ENCODE measurements at places on chromosomes 13 and 19.

GRCh38 chr13:42039946-42040729 lies 8.3 kb upstream of the DGKH start:
- DNase-seq, result peak; percentile 92

- DNase-seq, result peak; percentile 84
These were observed 894.3 kb downstream of the DIAPH3 start for GRCh38 chr13:59269476-59269875.

- DNase-seq, result no peak
These were observed 1.9 kb upstream of the PEG3 start for GRCh38 chr19:56842412-56842811.

- peak; percentile 11 for DNase-seq
These were observed 633.5 kb downstream of the SLITRK1 start for GRCh38 chr13:83248751-83249150.

GRCh38 chr13:111568290-111568689 lies 247.8 kb downstream of the TEX29 start:
- DNase-seq, result no peak

DNA sequence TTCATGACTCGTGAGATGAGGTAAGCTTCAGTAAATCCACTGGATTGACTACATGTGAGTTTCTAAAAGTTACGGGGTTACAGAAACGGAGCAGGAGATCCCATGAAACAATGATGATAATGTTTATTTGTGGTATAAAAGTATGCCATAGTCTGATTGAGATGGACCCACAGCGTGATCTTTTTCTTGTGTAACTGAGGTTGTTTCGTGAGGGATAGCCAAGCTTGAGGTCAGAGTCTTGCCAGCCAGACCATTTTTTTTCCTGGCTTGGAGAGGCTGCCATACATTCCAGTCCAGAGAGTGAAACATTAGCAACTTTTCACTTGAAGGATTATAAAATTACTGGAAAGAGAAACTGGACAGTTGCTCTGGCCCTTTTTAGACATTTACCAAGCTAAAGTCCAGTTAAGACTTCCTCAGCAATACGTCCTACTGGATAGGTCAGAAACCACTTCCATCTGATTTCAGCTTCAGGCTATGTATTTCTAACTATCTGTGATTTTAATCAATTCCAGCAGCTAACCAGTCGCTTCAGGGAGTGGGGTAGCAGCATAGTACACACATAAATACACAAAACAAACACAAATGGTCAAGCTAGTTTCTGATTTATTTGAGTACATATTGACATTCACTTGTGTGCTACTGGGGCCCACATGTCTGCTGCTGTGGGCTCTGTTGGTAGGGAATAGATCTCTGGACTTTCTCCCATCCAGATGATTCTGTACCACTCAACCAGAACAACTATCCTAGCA lies 194.6 kb downstream of the POSTN start:
- DNase-seq, result peak; percentile 98

DNA sequence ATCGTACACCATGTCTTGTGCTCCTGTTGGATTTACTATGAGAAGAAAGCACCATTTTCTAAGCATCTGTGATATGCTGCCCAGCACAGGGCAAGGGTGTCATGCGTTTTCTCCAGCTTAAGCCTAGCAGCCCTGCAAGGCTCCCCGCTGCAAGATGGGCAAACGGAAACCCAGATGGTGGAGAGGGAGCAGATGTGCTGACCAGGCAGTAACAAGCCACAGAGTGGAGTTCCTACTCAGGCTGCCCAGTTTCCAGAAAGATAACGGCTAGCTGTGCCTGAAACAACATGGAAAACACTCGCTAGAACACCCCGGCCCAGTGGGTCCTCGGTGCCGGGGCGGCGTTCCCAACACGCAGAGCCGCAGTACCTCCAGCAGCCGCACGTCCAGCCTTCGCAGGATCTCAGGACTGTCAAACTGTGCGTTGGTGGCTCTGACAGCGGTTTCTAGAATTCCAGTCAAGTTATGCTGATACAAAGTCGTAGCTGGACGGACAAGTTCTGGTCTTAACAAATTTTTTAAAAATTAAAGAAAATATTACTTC lies 68.4 kb downstream of the TUBGCP3 start:
- DNase-seq, result no peak

- no peak for DNase-seq
These were observed 120.4 kb downstream of the ENOX1 start for GRCh38 chr13:43666403-43666802.

DNA sequence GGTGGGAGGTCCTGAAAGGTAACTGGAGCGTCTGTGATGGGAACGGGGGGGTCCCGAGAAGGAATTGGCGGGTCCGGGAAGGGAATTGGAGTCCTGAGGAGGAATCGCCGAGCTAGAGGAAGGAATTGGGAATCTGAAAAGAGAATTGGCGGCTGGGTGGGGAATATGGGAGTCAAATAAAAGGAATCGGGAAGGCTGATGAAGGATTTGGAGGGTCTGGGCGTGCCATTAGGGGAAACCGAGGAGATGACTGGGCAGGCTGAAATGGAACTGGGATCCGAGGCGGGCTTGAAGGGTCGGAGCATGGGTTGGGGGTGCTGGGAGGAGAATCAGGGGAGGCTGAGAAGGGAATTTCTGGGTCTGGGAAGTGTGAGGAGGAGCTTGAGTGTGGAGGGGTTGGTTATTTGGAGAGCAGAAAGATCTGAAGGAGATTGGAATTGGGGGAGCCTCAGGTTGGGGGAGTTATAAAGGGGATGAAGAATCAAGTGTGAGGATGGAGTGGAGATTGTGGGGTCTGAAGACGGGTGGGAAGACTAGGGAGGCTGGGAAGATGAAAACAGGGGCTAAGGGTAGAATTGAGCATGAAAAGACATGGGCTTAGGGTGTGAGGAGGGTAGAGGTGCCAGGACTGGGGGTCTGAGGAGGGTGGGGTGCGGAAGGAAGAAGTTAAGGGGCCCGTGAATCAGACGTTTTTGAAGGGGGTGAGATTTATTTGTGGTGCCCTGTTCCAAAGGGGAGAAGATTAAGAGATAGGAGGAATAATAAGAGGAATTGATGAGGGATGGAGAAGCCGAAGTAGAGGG lies 718 bp downstream of the ACTN4 start:
- no peak for DNase-seq

GRCh38 chr13:40172149-40172591 lies 494.3 kb downstream of the FOXO1 start:
- no peak for DNase-seq

DNA sequence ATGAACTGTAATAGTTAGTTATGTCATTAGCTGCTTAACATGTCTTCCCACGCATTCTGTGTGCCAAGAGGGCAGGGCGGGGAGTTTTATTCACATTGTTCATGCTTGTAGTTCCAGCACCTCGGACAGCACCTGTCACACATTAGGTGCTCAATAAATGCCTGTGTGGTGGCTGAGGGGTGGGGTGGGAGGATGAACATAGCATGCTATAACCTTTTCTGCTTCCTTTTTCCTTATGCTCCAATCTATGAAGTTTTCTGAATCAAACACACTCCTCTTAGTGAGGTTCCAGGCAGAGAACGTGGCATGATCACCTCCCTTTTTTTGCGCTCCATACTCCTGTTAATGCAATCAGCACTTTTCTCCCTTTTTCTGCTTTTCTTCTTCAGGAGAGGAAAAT lies 15.8 kb upstream of the PTPRS start:
- no peak for DNase-seq

- DNase-seq, result peak; percentile 91
These were observed 162.4 kb downstream of the FOXO1 start for GRCh38 chr13:40503966-40504591.

- no peak for DNase-seq
These were observed 2.7 kb upstream of the MIDN start for GRCh38 chr19:1245494-1246264.

DNA sequence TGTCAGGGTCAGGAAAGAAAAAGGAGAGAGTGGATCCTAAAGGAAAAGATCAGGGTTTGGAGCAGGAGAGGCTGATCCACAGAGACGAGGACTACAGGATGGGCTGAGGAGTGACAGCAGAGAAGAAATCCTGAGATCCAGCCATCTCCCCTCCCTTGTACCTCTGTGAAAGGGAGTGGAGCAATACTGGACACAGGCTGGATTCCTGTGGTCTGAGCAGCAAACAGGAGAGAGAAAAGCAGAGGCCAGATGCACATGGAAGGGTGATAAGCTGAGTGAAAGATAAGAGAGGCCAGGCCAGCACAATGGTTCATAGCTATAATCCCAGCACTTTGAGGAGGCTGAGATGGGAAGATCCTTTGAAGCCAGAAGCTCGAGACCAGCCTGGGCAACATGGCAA lies 472.1 kb upstream of the TSHZ3 start:
- no peak for DNase-seq

DNA sequence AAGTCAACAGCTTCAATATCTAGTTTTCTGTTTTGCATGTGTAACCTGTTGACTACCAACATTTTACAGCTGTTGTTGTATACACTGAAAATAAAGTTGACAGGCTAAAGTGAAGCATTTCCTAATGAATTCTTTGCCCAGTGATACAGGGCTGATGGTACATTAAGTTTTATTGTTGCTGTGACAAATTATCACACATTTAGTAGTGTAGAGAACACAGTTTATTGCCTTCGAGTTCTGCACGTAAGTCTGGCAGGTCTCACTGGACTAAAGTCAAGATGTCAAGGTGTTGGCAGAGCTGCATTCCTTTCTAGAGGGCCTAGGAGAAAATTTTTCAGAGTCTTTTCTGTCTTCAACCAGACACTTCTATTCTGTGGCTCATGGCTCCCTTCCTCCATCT lies 184.2 kb downstream of the SLITRK6 start:
- no peak for DNase-seq

- DNase-seq, result peak; percentile 89
These were observed 41.9 kb downstream of the NFIX start for GRCh38 chr19:13037161-13037560.

DNA sequence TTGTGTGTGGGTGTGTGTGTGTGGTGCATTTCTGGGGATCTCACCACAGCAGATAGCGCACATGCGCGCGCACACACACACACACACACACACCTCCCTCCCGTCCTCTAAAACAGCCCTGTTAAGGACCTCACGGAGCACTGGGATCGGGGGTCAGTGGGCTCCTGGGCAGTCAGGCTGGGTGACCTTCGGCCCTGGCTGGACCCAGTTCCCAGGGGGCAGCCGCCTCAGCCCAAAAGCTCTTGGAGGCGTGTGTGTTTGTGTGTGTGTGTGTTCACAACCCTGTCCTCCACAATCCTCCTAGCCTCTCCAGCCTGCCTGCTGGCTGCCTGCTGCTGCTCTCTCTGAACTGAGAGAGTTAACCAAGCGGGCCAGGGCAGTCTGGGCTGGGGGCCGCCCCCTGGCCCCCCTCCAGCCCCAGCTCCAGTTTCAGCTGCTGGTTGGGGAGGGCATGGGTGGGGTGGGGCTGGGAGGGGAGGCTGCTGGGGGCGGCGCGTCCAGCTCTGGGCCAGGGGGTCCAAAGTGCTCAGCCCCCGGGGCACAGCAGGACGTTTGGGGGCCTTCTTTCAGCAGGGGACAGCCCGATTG lies at the start of gene FXYD1:
Gene FXYD1, plus strand, starts transcription at position 520 of the 588 bp plus-strand sequence. CDS start 1,256 bp downstream, outside the sequence.
- no peak for DNase-seq

DNA sequence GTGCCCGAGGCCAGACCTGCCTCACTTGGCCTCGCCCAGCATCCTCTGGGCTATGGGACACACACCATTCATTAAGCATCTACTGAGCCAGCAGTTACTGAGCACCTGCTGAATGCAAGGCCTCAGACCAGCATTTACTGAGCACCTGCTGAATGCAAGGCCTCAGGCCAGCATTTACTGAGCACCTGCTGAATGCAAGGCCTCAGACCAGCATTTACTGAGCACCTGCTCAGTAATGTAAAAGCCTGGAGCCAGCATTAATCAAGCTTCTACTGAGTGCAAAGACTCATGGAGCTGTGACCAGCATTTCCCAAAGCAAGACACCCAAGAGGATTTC lies 3.7 kb downstream of the ATP8B3 start:
- no peak for DNase-seq

GRCh38 chr19:52039169-52039568 lies 9.5 kb downstream of the ZNF432 start:
- DNase-seq, result no peak

DNA sequence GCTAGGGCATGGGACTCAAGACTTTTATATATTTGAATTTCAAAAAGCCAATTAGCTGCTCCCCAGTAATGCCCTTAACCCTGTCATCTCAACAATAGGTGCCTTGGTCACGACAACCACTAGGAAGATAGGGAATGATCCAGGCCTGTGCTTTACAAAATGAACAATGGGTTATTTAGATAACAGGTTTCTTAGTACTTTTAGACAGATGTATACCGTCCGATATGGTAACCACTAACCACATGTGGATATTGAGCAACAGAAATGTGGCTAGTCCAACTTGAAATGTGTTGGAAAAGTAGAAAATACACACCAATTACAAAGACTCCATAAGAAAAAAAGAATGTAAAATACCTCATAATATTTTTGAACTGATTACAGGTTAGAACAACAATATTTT lies 201.2 kb downstream of the LHFPL6 start:
- DNase-seq, result no peak

DNA sequence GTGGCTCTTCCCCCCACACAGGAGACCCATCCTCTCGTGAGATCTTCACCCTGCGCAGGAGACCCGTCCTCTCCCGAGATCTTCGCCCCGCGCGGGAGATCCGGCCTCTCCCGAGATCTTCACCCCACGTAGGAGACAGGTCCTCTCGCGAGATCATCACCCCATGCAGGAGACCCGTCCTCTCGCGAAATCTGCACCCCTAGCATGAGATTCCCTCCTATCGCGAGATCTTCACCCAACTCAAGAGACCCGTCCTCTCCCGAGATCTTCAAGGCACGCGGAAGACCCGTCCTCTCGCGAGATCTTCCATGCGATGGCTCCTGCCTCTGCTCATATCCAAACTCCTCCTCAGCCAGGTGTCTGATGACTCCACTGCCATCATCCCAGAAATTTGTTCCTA lies 24.3 kb downstream of the LAIR2 start:
- DNase-seq, result no peak

- no peak for DNase-seq
These were observed 5.7 kb downstream of the DCAF15 start for GRCh38 chr19:13958043-13958442.

GRCh38 chr19:52188822-52189734 lies 774 bp upstream of the PPP2R1A start:
- no peak for DNase-seq

- peak; percentile 66 for DNase-seq
These were observed 95.7 kb downstream of the KCTD12 start for GRCh38 chr13:76790526-76790925.

- DNase-seq, result no peak
These were observed 15.1 kb downstream of the NCR1 start for GRCh38 chr19:54921082-54921481.

DNA sequence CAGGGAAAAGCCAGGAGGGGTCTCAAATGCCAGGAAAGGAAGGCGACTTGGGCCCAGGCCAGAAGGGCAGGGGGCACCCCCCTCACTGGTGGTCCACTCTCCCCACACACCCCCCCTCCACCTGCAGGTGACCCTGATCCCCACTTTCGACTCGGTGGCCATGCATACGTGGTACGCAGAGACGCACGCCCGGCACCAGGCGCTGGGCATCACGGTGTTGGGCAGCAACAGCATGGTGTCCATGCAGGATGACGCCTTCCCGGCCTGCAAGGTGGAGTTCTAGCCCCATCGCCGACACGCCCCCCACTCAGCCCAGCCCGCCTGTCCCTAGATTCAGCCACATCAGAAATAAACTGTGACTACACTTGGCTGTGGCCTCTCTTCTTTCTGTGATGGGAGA lies 14.9 kb downstream of the MAP1S start:
- no peak for DNase-seq

Data from fibroblast of skin of scalp (primary cell).